ENCODE measurements at places on chromosomes 5 and 9.

DNA sequence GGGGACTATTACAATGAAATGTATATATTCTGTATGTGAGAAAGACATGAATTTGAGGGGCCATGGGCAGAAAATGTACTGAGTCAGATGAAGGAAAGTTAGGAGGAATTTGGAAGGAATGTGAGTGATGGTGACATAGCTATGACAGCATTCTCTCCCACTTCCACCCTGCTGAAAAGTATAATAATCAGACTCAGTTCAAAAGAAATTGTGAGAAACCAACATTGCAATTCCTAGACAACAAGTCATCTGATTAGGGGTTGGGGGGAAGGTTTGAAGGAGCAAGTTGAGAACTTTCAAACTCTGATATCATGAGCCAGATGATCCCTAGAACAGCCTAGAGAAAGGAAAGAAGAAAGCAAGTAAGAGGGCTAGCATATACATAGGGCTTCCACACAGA, 370.6 kb downstream of the DMRTA1 start:
- no peak for DNase-seq

DNA sequence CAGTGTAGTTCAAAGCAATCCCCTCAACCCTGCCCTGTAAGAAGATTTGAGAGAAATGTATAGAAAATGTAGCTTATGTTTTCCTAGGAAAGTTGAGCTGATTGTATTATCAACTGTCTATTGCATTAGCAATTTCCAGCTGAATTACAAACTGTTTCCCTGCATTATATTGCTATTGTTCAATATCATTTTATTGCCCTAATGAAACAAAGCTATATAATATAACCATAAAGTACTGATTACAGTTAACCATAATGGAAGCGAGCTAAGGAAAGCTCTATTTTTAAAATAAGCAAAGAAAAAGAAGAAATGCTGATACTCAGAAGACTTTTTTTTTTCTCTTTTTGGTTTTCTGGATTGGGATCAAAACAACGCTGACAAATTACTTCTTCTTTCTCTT, 228.3 kb downstream of the EFNA5 start:
- no peak for DNase-seq

DNA sequence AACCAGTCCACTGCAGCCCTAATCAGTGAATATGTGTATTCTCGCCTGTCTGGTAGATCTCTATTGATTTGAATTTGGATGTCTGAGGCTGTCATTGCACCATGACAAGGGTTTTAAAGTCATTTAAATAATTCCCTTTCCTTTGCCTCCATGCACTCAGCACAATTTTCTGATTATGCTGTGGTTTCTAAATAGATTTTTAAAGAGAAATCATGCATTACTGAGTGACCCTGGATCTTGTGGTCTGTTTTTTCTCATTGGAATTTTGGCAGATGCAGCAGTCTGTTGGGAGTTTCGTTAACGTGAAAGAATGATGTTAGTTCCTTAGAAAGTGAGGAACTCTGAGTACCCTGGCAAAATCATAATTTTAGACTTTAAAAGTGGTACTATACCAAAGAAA, 396.0 kb downstream of the LRRC70 start:
- no peak for DNase-seq

- DNase-seq = no peak
These were observed 8.7 kb downstream of the POMT1 start for GRCh38 chr9:131511416-131511815.

DNA sequence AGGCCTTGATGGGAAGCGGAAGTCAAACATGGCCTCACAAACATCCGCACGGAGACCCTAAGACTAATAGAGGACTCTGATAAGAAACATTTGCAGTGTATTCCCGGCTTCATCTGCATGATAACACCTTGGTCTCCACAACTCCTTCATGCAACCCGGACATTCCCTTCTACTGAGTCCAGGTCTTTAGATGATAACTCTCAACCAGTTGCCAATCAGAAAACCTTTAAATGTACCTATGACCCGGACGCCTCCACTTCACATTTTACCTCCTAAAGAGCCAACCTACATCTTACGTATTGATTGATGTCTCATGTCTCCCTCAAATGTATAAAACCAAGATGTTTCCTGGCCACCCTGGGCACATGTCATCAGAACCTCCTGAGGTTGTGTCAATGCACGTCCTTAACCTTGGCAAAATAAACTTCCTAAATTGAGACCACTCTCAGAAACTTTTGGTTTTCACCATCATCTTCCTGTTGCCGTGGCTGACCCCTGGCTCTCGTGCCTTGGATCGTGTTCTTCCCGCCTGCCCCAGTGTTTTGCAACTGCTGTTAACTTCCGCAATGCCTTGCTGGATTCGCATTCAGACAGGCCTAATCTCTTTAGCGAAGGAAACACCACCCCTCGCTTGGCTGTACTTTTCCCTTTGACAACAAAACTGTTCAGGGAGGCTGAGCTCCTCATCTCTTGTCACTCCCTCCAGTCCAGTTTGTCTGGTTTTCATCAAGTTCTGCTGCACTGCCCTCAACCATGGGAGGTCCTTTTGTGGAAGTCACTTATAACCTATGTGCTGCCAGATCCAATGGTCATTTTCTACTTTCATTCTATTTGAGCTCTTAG, 1.1 kb upstream of the DAP start:
- no peak for DNase-seq

GRCh38 chr5:16179511-16179935, at the start of gene MARCHF11:
Gene MARCHF11, minus strand, starts transcription at chr5:16179791. Its CDS starts 216 bp downstream, at chr5:16179575.
- DNase-seq = no peak

DNA sequence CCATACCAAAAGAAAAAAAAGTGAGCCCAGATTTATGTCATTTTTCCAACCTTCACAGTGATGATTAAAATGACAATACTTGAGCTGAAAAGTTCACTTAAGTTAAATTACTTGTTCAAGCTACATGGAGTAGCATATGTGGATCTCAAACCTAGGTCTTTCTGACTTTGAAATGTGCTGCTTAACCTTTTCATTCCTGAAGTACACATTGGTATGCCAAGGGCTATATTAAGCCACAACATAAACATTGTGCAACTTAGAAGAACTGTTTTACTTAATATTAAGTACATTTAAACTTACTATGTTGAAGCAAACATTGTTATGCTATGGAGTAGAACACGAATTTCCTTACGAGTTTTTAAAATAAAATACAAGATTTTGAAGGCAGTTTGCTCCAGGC, 105.0 kb downstream of the GIN1 start:
- DNase-seq = no peak

DNA sequence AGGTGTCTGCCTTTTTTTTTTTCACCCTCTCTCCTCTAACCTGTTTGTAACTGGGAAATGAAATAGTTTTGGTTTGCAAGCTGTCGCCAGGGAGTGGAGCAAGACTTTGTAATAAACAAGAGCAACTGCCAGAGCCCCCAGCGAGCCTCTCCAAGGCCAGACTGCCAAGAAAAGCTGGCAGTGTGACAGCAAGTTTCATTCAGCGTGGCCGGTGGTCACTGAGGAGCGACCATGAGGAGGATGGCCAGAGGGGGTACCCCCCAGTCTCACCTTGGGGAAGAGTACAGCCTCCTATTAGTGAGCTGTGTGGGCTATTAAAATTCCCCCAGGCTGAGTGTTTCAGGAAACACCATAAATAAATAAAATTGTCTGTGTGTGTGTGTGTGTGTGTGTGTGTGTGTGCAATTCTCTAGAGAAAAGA, 49.9 kb downstream of the ZFAND5 start:
- DNase-seq = no peak

DNA sequence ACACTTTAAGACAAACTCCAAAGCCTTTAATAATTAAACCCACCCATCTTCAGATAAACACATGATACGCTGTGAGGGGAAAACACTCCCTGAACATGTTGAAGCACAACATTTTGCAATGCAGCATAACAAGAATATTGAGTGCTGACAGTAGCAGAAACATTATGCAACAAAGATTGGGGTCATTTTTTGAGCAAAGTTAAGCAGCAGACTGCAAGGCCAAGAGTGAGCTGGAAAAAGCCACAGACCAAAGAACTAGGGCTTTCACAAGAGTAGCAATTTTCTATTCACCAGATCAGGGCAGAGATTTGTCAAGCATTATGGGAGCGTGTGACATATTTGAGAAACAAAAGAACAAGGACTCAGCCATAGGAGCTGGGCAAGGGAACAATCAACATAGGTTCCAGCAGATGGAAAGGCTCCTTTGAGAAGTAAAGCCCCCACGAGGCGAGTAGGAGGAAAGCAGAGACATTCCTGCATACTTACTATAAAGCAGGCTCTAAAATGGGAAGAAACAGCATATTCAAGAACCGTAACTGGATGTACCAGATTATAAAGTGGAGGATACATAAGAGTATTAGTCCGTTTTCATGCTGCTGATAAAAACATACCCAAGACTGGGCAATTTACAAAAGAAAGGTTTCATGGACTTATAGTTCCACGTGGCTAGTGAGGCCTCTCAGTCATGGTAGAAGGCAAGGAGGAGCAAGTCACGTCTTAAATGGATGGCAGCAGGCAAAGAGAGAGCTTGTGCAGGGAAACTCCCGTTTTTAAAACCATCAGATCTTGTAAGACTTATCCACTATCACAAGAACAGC, 4.8 kb upstream of the TTC23L start:
- no peak for DNase-seq

Data from stimulated activated CD4-positive, alpha-beta T cell treated with anti-CD3 and anti-CD28 coated beads, Interleukin-12 subunit alpha, Interleukin-12 subunit beta, amount 100 ng/mL, for 24 hours (primary cell).